ENCODE measurements at places on chromosomes 2 and 18.

- no peak for DNase-seq
These were observed 893.9 kb downstream of the SUCLG1 start for GRCh38 chr2:83565181-83565580.

DNA sequence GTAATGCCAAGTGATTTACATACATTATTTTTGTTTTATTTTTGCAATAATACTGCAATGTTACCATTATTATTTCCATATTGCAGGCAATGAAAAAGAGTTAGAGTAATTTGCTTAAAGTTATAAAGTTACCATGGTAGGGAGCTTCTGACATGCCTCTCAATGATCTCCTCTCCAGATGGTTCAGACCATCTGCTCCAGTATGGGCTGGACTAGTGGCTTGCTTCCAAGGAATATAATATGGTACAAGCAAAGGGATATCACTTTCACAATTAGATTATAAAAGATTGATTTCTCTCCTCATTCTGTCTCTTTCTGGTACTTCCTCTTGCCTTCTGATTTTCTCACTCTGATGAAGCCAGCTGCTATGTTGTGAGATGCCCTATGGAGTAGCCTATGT, 245.4 kb downstream of the INSIG2 start:
- DNase-seq, result no peak

GRCh38 chr2:151786077-151786476, 42.1 kb downstream of the ARL5A start:
- no peak for DNase-seq

- DNase-seq, result no peak
These were observed 339.2 kb upstream of the EPHA4 start for GRCh38 chr2:221911321-221911720.

GRCh38 chr18:73059280-73059679, 191.5 kb upstream of the NETO1 start:
- DNase-seq, result no peak

GRCh38 chr2:241308267-241308666, 7.2 kb downstream of the HDLBP start:
- no peak for DNase-seq

- DNase-seq, result peak; percentile 73
These were observed 25.4 kb upstream of the CDH7 start for GRCh38 chr18:65725251-65726050.

DNA sequence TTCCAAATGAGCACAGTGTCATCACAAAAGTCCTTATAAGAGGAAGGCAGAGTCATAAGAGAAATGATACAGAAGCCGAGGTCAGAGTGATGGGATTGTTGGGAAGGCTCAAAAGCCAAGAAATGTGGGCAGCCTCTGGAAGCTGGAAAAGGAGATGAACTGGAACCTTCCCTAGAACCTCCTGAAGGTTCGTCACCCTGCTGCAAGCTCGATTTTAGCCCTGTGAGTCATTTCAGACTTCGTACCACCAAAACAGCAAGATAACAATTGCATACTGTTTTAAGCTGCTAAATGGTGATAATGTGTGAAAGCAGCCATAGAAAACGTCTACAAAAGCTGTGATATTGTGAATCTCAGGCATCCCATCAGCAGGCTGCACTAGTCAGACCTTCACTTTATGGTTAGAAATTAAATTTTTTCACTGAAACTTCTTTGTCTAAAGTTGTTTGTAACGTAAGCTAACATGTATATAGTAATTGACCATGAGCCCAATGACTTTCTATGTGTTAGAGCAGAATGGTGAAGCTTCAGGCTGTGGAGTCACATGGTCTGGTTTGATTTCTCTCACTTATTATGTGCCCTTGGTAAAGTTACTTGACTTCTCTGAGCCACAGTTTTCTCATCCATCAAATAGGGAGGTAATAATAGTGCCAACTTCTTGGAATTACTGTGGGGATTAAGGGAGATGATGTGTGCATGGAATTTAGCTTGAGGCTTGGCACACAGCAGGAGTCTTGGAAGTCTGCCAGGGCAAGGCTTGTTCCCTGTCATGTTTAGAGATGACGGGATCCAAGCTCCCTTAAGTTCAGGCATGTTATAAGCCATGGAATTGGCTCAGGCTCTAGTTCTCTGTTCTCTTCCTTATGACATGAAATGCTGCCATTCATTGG, 132.0 kb upstream of the CCDC195 start:
- peak; percentile 76 for DNase-seq

- DNase-seq, result no peak
These were observed 1.5 kb upstream of the SLC35G4 start for GRCh38 chr18:11607906-11608305.

- DNase-seq, result no peak
These were observed 71.7 kb upstream of the WIPF1 start for GRCh38 chr2:174669336-174669735.

DNA sequence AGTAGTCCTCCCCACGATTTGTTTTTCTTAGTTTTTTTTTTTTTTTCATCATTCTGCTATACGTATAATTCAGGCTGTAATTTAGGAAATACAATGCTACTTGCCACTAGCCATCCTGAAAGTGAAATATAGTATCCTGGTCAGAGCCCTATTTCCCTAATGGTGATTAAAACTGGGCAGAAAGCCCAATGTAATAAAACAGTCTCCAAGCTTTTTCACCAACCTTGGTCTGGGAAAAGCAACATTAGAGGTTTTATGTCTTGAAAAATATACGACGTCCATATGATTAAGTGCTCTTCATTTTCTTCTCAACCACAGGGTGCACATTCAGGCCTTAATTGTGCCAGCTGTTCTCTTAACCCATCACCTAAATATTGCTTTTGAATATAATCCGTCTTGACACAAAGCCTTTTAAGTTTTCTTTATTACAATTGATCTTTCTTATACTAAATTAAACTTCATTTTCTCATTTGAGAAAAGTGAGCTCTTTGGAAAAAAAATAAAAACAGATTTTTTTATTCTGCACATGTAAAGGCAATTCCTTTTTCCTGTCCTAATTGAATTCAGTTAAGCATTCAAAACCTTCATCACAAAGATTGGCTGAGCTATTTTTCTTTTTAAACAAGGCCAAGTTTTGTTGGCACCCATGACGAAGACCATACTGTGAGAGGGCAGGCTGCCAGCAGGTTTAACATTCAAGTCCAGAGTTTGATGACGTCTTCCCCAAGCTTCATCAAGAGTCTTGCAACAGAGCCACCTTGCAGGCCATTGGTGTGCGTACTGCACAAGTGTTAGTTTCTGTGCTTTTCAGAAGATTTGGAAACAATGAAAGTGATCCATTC, 52.7 kb downstream of the MAP2 start:
- DNase-seq, result no peak

GRCh38 chr2:195620501-195620900, 36.5 kb upstream of the SLC39A10 start:
- no peak for DNase-seq

GRCh38 chr2:143371616-143372015, 242.4 kb downstream of the ARHGAP15 start:
- no peak for DNase-seq

Data from PC-3 (cell line).